Thyroid gland (tissue), 4 donors: ENCODE measurements at places on chromosomes 5 and 9. TPM values are rescaled to one million over a fixed set of nuclear protein-coding genes. Genes with fewer than 3 reads are reported as not detected.

Gene ANXA1
- total RNA-seq, result 254 TPM

Gene SOHLH1
- total RNA-seq, result not detected

Gene CARD6
- total RNA-seq, result 15.9 TPM

Gene PCDHB6
- 2.4 TPM for total RNA-seq

Gene TMEM252
- not detected for total RNA-seq

Gene ORM1
- total RNA-seq, result not detected

Gene ASS1
- total RNA-seq, result 235 TPM

Gene IFNA13
- total RNA-seq, result not detected

Gene RFX3
- 10.7 TPM for total RNA-seq

Gene KIF4B
- not detected for total RNA-seq

Gene GPX8
- total RNA-seq, result 44.0 TPM

Gene LAMC3
- 11.1 TPM for total RNA-seq

Gene S100Z
- total RNA-seq, result not detected

Gene MSMP
- 0.67 TPM for total RNA-seq

Gene LCN15
- total RNA-seq, result not detected

Gene OR1Q1
- not detected for total RNA-seq

Gene ARHGAP26
- 28.2 TPM for total RNA-seq

Gene NFIB
- 57.9 TPM for total RNA-seq

Gene TLE1
- 56.7 TPM for total RNA-seq

Gene TRIM36
- total RNA-seq, result 1.5 TPM

Gene ANKRD33B
- total RNA-seq, result 1.1 TPM

Gene PCDHGA7
- 8.7 TPM for total RNA-seq

Gene ATP10B
- not detected for total RNA-seq

Gene TSTD2
- 53.1 TPM for total RNA-seq

Gene SOWAHA
- total RNA-seq, result 4.6 TPM

Gene SLC36A2
- total RNA-seq, result not detected

Gene GABBR2
- total RNA-seq, result 6.7 TPM

Gene PCDHGA11
- total RNA-seq, result 8.1 TPM

Gene PCDHGA3
- total RNA-seq, result 4.7 TPM

Gene PTGES
- 2.6 TPM for total RNA-seq

Gene NSD1
- 114 TPM for total RNA-seq

Gene SLC27A4
- 27.1 TPM for total RNA-seq

Gene SNAPC4
- total RNA-seq, result 7.6 TPM

Gene ABO
- 32.6 TPM for total RNA-seq

Gene GNAQ
- 40.0 TPM for total RNA-seq

Gene NEURL1B
- 8.2 TPM for total RNA-seq

Gene DDX4
- 0.27 TPM for total RNA-seq

Gene DIPK1B
- 19.4 TPM for total RNA-seq

Gene ZFP2
- 2.7 TPM for total RNA-seq

Gene TDRD7
- total RNA-seq, result 10.4 TPM

Gene ORM2
- total RNA-seq, result not detected

Gene SERINC5
- 25.8 TPM for total RNA-seq

Gene COX7C
- 217 TPM for total RNA-seq

Gene DRD1
- not detected for total RNA-seq

Gene ARID3C
- not detected for total RNA-seq

Gene OLFM1
- 16.0 TPM for total RNA-seq

Gene CENPK
- total RNA-seq, result 1.5 TPM
